Activated gamma-delta T cell treated with anti-CD3 and anti-CD28 coated beads, Interleukin-2, amount 50 U/mL, for 16 hours (primary cell): ENCODE measurements at places on chromosomes 6 and 20.

GRCh38 chr6:13425943-13426931, 61.2 kb downstream of the GFOD1 start:
- no peak for DNase-seq

- no peak for DNase-seq
These were observed 2.9 kb downstream of the FKBP1A start for GRCh38 chr20:1389703-1390580.

DNA sequence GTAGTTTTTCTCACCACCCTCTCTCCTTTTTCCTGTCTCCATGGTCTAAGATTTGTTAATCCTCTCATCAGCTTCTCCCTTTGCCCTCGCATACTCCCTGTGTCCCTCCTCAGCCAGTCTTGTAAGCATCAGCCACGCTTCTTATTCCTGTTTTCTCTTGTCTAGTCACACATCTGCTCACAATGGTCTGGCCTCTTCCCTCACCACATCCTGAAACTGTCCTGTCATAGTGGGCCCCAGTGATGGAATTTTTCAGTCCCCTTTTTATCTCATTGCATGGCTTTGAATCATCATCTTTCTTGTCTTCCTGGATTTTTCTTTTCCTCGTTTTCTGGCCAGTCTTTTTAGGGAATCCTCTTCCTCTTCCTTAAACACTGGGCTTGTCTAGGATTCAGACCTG, 57.2 kb downstream of the GFRA4 start:
- no peak for DNase-seq

DNA sequence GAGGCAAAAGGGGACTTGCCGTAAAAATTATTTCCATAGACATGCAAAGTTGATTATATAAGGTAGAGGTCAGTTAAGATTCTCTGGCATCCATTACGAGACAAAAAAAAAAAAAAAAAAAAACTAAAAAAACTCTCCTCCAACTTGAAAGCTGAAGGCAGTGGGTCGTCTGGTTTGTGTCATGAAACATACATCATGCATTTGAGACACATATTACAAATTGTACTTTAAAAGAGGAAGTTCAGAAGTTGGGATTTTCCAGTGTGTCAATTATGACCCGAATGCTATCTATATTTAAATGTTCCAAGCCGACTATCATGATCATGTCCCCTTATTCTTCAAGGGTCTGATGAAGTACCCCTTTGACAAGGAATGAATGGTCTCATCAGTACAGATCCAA, 125.1 kb downstream of the ZNF217 start:
- DNase-seq = no peak

DNA sequence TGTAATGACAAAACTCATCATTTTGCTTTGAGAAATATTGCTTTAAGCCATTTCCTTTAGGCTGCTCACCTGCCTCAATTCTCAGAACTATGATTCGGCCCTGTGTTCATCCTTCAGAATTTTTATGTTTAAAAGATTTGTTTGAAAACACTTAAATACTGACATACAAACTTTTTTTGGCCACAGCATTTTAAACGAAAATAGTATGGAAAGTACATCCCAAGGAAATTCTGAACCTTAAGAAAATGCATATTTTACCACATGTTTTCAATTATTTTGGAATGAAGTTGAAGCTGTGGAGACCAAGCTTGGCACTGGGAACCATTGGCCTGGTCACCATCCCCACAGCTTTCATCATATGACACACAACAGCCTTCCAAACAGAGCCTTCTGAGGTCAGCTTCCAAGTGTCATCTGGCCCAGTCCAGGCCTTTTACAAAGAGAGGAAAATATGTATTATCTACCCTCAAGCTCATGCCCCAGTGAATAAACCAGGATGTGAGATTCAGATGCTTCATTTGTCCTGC, 83.3 kb downstream of the SOD2 start:
- DNase-seq = no peak

GRCh38 chr20:23955896-23956295, 32.7 kb downstream of the GGTLC1 start:
- DNase-seq = no peak

GRCh38 chr6:137412562-137412961, 81.6 kb downstream of the OLIG3 start:
- DNase-seq = no peak

GRCh38 chr6:160248538-160248937, 10.1 kb downstream of the SLC22A2 start:
- DNase-seq = no peak

DNA sequence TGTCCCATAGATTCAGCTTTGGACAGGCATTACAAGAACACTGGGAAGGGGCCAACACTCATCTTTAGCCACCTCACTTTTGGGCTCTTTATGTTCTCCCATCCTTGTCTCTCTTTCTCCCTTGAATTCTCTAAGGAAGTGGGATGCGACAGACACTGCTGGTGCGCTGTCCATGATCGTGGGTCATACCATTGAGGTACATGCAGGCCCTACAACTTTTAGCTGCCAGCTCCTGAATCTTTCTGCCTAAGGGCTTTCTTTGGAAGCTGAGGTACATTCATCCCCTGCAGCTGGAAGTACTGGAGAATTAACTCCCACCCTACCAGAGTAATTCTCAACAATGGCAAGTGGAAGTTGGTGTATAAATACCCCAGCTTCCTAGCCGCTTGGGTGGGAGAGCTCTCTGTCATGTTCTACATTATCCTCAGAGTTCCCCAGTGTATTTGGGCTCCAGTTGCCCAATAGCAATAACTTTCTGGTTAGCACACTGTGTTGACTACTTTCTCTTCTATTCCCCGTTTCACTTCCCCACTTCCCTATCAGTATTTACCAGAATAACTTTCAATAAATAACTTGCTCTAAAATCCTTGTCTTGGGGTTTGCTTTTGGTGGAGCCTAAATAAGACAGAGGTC, 309.4 kb upstream of the RNF24 start:
- DNase-seq = no peak

DNA sequence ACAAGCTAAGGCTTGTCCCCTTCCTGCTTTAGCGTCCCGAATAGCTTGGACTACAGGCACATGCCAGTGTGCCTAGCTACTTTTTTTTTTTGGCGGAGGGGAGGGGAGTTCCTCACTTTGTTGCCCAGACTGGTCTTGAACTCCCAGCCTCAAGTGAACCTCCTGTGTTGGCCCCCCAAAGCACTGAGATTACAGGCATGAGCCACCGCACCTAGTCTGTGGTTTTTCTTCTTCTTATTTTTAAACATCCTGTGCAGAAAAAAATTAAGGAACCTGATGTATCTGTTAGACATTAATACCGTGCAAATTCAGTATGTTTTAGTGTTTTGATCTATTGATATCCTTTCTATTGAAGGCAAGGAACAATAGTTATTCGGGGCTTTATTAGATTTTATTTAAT, 25.7 kb downstream of the HIVEP1 start:
- no peak for DNase-seq

GRCh38 chr6:142597836-142598235, 296.0 kb downstream of the ADGRG6 start:
- DNase-seq = no peak

DNA sequence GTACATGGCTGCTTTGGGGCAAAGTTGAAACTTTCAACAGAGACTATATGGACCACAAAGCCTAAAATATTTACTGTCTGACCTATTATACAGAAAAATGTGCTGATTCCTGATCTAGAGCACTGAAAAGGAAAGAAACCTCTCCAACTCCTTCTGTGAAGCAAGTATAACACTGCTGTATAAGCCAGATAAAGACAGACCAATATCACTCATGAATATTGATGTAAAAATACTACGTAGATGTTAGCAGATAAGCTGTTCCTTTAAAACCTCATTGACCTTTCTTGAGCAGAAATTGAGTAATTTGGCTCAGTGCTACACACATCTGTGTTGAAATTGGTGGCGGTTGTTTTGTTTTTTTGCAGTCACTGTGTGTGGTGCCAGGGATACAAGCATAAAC, 69.9 kb upstream of the HDAC2 start:
- no peak for DNase-seq

DNA sequence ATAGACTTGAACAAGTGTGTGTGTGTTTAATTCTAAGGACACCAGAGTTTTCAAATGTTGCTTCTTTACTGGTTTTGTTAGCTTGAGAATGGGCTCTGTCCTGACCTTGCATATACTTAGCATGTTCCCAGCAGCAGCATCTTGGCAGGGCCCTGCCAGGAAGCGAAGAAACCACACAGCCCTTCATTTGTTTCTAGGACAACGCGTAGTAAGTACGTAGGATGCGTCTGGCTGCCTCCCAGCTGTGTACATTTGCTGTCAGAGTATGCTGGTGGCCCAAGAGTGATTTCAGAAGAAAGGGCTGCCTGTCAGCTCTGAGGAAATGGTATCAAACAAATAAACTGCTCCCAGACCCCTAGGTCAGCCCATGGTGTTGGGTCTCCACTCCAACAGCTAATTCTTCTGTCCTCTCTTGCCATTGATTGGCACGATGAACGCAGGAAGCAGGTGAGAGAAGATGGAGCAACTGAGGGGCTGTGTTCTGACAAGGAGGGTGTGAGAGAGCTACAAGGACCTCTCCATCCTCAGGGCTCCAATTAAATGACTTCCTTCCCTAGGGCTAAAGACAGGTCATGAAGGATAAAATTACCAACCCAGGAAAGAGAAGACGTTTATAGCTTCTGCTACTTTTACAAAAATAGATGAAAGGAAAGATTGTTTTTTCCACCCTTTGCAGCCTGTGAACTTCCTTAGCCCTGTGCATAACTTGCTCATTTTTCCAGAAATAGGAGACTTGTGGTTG, 55.9 kb upstream of the HDDC2 start:
- DNase-seq = no peak

DNA sequence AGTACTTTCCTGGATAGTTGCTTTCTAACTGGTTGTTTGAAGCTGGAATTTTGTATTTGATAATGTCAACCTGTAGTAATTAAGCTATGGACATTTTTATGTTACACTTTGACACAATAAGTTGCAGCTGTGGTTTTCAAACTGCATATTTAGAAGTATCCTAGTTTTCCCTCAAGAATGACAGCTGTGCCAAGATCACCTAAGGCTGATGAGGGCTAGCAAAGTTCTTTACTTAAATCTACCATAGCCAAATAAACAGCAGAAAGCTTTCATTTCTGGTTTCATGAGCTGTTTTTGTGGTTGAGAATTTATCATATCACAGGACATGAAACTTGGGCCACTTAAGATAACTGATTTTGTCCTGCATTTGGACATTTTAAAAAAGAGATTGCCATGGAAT, 30.6 kb downstream of the FAM229B start:
- DNase-seq = no peak

DNA sequence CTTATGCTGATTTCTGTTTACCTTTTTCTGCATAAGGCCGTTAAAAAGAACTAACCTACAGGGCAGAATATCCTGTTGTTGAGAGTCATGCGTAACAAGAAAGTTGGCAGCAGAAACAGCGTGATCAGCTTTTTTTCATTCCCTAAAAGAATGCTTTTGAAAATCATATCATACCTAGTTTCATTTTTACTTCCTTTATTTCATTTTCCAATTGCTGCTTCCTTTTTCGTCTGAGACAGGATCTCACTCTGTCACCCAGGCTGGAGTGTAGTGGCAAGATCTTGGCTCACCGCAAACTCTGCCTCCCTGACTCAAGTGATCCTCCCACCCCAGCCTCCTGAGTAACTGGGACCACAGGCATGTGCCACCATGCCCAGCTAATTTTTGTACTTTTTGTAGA, 4.1 kb downstream of the CALHM6 start:
- no peak for DNase-seq

- DNase-seq = no peak
These were observed 176.4 kb downstream of the SOX4 start for GRCh38 chr6:21769968-21770367.

DNA sequence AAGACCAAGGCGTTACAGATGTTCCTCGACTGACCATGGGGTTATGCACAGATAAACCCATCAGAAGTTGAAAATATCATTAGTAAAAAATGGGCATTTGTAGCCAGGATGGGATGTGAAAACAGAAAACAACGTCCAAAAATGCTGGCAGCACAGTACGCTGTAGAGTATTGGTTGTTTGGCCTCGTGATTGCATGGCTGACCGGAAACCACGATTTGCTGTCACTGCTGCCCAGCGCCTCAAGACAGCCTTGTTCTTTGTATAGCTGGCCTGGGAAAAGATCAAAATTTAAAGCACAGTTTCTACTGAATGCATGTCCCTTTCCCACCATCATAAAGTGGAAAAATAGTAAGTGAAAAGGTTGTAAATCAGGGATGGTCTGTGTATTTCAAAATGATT, 41.9 kb downstream of the MTHFD1L start:
- DNase-seq = no peak

DNA sequence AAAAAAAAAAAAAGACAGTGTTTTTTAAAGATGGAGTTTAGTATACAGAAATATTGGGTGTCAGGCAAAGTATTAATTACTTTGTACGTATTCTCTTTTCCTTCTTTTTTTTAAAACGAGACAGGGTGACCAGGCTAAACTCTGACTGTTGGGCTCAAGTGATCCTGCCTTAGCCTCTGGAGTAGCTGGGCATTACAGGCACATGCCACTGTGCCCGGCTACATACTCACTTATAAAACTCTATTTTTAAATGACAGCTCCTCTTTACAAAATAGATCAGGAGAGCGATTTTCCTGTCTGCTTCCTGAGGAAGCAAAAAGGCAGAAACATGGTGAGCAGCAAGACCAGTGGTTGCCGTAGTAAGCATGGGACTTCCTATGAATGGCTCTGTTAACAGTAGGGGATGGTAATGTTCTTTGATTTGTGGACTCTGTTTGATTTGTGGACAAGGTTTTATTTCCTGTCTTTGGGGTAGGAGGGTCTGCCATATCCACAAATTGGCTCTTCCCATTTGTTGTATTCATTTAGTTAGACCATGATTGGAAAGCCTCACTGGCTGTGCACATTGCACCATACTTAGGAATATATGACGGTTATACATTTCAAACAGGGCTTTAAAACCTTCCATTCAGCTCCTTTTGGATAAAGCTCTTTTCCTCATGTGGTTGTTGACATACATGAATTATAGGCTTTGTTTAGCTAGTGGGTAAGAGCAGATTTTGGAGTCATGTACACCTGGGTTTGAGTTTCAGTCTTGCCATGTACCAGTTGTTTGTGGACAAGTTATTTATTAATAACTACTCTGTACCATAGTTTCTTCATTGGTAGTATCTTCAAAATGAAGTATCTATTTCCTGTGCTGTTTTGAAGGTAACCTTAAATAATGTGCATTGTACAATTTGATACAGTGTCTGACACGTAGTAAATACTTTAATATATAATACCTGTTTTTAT, 45.1 kb downstream of the PTPRA start:
- no peak for DNase-seq

DNA sequence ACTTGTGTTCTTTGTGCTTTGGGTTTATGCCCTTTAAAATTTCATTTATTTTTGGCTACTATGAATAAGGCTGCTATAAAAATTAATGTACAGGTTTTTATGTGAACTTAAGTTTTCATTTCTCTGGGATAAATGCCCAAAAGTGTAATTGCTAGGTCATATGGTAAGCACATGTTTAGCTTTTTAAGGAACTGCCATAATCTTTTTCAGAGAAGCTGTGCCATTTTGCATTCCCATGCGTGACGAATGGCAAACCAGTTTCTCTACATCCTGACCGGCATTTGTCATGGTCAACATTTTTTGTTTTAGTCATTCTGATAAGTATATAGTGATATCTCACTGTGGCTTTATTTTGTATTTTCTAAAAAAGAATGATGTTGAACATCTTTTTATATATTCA, 236.0 kb upstream of the SGK1 start:
- DNase-seq = no peak

- no peak for DNase-seq
These were observed 38.7 kb downstream of the DACT2 start for GRCh38 chr6:168280899-168281245.

- no peak for DNase-seq
These were observed 773.9 kb upstream of the MMS22L start for GRCh38 chr6:98056955-98057354.
